Progenitor cell of endocrine pancreas (in vitro differentiated cells): ENCODE measurements at places on chromosomes 13 and 19. TPM values are rescaled to one million over a fixed set of nuclear protein-coding genes. Genes with fewer than 3 reads are reported as not detected.

GRCh38 chr19:55087542-55087901 is 11.9 kb downstream of the EPS8L1 start:
- peaks cover 6% of the 10 kb centered on the region for H3K36me3 ChIP-seq
- H3K4me1 ChIP-seq, result peaks cover 15% of the 10 kb centered on the region
- peak overlapping the region; percentile 94 for H3K27ac ChIP-seq
- H3K4me3 ChIP-seq, result peak overlapping the region; percentile 71
- peaks cover 51% of the 10 kb centered on the region for H3K27me3 ChIP-seq

- H3K27ac ChIP-seq, result peak overlapping the region; percentile 57
- no peak for DNase-seq
- H3K4me1 ChIP-seq, result peaks cover 10% of the 10 kb centered on the region
These were observed 17.7 kb downstream of the HPN start for GRCh38 chr19:35059006-35059798.

DNA sequence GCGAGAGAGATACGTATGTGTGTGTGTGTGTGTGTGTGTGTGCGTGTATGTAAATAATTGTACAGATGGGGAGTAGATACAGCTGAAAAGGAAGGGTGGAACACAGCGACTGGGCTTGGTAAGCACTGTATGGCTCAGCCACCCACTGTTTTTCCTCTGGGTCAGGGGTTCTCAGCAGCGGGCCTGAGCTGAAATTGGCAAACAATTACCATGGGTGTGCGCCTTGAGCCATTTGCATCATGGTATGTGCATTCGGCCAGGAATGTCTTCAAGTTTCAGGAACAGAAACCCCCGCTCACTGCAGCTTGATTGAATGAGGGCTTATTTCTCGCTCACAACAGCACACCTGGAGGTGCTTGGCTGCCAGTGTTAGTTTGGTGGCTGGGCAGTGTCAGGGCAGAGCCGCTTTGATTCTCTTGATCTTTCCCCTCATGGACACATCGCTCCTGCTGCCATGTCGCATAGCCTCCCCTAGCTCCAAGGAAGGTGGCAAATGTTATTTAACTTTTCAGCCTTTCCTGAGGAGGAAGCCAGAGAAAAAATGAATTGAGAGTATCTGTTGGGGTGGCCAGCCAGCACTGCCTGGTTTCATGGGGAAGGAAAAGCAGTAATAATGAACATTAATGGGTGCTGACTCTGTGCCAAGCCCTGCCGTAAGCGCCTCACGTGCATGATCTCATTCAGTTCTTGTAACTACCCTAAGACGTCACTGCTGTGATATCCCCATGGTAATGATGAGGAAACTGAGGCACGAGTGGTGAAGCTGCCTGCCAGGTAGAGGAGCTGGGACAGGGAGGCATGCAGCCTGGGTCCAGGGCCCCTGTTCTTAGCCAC is 126.9 kb downstream of the SIPA1L3 start:
- no peak for DNase-seq
- no peaks in the 10 kb centered on the region for H3K27me3 ChIP-seq
- H3K36me3 ChIP-seq, result peaks cover 18% of the 10 kb centered on the region
- H3K4me3 ChIP-seq, result no peak overlapping the region
- peaks cover 44% of the 10 kb centered on the region for H3K4me1 ChIP-seq

GRCh38 chr13:42396501-42396900 is 124.5 kb downstream of the AKAP11 start:
- H3K4me1 ChIP-seq, result no peaks in the 10 kb centered on the region
- no peaks in the 10 kb centered on the region for H3K36me3 ChIP-seq
- H3K27ac ChIP-seq, result no peak overlapping the region
- no peak for DNase-seq
- no peak overlapping the region for H3K4me3 ChIP-seq
- peaks cover 9% of the 10 kb centered on the region for H3K27me3 ChIP-seq

DNA sequence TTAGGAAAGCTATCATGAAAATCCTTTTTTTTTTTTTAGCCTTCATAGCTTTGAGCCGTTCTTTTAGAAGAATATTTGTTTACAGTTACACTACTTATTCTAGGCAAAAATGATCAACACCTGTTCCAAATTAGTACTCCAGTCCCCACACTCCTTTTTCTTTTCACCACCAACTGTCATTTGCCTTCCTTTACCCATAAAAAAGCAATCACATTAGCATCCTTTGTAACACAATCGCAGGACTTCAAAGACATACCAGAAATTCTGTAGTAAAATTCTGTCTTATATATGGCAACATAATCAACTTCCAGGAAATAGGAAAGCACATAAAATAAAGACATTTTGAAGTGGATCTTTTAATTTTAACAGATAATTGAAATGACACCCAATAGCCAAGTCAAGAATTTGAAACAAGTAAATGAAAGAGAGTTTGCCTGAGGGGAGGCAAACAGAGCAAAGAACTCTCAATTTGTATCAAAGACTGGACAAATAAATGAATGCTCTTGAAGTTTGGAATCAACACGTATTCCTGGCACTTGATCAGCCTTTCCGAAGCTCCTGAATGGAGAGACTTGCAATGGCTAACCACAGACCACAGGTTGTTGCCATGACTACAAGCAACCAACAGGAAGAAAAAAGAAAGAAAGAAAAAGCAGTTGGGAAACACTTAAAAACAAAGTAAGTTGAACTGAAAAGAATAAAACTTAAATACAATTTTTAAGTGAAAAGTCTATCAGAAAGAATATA is 206.8 kb downstream of the PCDH9 start:
- H3K4me3 ChIP-seq, result no peak overlapping the region
- no peaks in the 10 kb centered on the region for H3K4me1 ChIP-seq

Gene GPR183
- not detected in 2 replicates for total RNA-seq

Gene TEX26
- not detected in 2 replicates for total RNA-seq

Gene FSD1
- 22.2 and 25.1 TPM in 2 replicates for total RNA-seq
